H1 (cell line): ENCODE measurements at places on chromosomes 5 and 9.

DNA sequence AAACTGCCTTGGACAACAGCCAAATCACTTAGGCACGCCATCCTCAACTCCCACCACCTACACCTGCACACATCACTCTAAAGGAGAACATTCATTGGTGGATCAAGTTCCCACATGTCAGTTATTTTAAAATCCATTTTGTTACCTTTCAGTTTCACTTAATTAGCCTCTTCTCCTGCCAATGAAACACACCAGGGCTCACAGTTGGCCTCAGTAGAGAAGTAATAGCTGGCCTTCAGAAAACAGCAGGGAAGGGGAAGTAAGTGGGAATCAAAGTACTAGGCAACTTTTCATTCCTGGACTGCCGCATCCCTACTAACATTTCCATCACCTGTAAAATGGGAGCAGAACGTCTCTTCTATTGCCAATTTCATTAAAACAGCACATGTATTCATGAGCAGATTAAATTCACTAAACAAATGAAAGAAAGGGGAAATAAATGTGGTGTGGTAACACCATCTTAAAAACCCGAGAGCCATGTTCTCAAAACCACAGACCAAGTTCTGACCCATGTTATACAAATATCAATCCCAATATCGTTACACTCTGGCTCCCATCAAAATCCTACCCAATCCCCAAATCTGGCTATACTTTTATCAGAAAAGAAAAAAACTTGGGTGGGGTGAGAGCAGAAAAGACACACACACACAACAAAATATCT lies 1.7 kb downstream of the SIL1 start:
- H3K4me3 ChIP-seq, result no peak overlapping the region
- no peaks in the 10 kb centered on the region for H3K4me1 ChIP-seq
- DNase-seq, result no peak
- H3K36me3 ChIP-seq, result no peaks in the 10 kb centered on the region

DNA sequence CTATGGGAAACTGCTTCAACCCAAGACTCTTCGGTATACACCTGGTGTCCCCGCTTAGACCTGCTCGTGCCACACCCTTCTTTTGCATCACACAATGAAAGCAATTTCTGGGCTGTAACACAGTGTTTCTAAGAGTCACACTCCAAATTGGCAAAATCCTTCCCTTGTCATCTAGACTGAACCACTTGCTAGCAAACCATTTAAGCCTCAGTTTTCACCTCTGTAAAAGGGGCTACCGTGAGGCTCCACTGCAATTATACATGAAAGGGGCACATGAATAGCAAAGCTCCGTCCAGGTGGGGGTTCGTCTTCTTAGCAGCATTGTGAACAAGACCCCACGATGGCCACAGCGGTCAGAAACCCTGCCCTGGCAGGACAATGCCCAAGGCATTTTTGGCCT lies 166.8 kb downstream of the PAX5 start:
- DNase-seq, result no peak
- H3K27me3 ChIP-seq, result no peaks in the 10 kb centered on the region
- H3K4me3 ChIP-seq, result no peak overlapping the region
- no peak overlapping the region for H3K27ac ChIP-seq
- no peaks in the 10 kb centered on the region for H3K36me3 ChIP-seq

DNA sequence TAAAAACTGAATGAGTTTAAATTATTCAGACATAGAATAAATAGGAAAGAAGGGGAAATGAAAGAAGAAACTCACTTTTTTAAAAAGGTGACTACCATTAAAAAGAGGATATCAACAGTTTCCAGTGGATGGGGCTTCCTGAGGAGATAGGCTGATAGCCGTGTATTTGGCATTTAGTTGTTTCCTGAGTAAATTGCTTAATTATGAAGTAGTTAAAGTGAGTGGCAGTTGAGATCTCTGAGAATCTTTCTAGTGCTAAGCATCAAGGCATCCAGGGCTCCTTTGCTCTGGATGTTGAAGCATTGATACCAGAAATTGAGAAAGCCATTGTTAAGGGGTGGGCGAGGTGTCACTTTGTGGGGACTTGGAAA lies 2.7 kb downstream of the TNFAIP8 start:
- H3K36me3 ChIP-seq, result no peaks in the 10 kb centered on the region
- peaks cover 2% of the 10 kb centered on the region; the same call in 1 of the 2 replicates for H3K4me1 ChIP-seq
- no peaks in the 10 kb centered on the region for H3K27me3 ChIP-seq
- no peak for DNase-seq

DNA sequence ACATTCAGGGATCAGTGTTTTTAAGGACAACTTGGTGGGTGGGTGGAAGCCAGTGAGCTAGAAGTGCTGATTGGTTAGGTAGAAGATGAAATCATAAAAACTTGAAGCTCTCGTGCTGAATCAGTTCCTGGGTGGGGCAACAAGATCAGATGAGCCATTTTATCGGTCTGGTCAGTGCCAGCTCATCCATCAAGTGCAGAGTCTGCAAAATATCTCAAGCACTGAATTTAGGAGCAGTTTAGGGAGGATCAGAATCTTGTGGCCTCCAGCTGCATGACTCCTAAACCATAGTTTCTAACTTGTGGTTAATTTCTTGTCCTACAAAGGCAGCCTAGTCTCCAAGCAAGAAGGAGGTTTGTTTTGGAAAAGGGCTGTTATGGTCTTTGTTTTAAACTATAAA lies 166.4 kb downstream of the FAM170A start:
- H3K4me1 ChIP-seq, result no peaks in the 10 kb centered on the region
- no peak overlapping the region for H3K27ac ChIP-seq
- no peaks in the 10 kb centered on the region for H3K27me3 ChIP-seq
- no peak for DNase-seq
- no peak overlapping the region for H3K4me3 ChIP-seq

DNA sequence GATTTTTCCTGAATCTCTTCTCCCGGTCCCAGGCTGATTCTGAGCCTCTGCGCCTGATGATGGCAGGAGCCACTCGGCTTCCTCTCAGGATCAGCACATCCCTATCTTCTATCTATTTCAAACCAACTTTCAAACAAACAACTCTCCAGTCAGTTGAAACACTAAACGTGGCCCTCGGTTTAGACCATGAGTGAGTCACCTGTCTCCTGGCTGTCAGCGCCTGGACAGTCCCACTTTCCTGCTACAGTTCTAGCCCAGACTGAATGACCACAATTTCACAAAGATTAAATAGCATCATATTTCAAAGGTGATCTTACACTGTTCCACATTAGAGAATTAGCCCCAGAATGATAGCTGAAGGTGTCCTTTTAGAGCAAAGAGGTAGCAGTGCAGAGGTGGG lies 6.2 kb downstream of the SLC6A19 start:
- no peak for DNase-seq
- no peaks in the 10 kb centered on the region for H3K27me3 ChIP-seq
- H3K27ac ChIP-seq, result no peak overlapping the region
- H3K4me3 ChIP-seq, result no peak overlapping the region

- DNase-seq, result no peak
- no peak overlapping the region for H3K27ac ChIP-seq
- H3K27me3 ChIP-seq, result no peaks in the 10 kb centered on the region; the same call in none of the 2 replicates
- no peaks in the 10 kb centered on the region for H3K36me3 ChIP-seq
- no peak overlapping the region for H3K4me3 ChIP-seq
Observed at GRCh38 chr9:129504404-129504803, 116.5 kb downstream of the C9orf50 start.

GRCh38 chr5:153938191-153938842 lies 100.4 kb downstream of the FAM114A2 start:
- no peak overlapping the region for H3K27ac ChIP-seq
- H3K4me1 ChIP-seq, result 0 out of 2 replicates have a peak, but pooled peaks cover 2% of the 10 kb centered on the region
- H3K36me3 ChIP-seq, result no peaks in the 10 kb centered on the region
- DNase-seq, result no peak
- H3K27me3 ChIP-seq, result no peaks in the 10 kb centered on the region

DNA sequence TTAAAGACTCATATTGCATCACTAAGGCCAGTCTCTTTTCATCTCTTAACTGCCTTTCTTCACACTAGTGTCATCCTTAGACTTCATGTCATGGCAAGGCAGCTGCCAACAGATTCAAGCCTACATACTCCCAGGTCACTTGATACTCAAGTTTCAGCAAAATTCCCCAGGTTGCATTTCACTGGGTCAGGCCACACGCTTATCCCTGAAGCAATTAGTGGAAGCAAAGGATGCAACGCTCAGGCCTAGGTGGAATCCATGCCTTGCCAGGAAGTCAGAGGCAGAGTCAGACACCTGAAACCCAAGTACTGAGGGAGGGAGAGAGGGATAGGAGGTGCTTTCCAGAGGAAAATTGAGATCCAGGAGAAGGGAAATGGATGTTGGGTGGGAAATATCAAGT lies 28.9 kb downstream of the YIPF5 start:
- H3K4me1 ChIP-seq, result 0 out of 2 replicates have a peak, but pooled peaks cover 2% of the 10 kb centered on the region
- H3K27ac ChIP-seq, result no peak overlapping the region
- H3K36me3 ChIP-seq, result no peaks in the 10 kb centered on the region
- H3K27me3 ChIP-seq, result no peaks in the 10 kb centered on the region
- DNase-seq, result no peak
- no peak overlapping the region for H3K4me3 ChIP-seq

DNA sequence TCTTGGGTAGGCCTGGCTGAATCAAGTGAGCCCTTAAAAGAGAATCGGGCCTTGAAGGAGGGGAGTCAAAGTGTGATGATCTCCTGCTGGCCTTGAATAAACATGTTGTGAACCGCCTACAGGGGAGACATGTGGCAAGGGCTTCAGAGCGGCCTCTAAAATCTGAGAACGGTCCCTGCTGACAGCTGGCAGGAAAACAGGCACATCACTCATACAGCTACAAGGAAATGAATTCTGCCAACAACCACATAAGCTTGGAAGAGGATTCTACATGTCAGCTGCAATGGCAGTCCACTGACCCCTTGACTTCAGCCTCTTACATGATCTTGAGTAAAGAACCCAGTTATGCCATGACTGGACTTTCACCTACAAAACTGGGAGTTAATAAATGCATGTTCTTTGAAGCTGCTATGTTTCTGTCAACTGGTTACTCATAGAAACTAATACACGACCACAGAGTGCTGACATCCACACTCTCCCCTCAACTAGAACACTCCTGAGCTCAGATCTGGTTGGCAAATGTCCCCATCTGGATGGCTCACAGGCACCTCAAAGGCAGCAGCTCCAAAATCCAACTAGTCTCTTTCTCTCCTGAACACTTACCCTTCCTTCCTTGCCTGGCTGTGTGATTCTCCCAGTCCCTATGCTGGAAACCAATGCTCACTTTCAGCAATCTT lies 333.1 kb downstream of the ASTN2 start:
- peaks cover 11% of the 10 kb centered on the region; the same call in 1 of the 2 replicates for H3K4me1 ChIP-seq
- no peak for DNase-seq
- H3K27me3 ChIP-seq, result no peaks in the 10 kb centered on the region; the same call in 1 of the 2 replicates
- no peaks in the 10 kb centered on the region for H3K36me3 ChIP-seq
- H3K27ac ChIP-seq, result no peak overlapping the region

- DNase-seq, result peak; percentile 81
- peaks cover 89% of the 10 kb centered on the region for H3K27me3 ChIP-seq
- no peaks in the 10 kb centered on the region for H3K36me3 ChIP-seq
- H3K4me1 ChIP-seq, result peaks cover 47% of the 10 kb centered on the region
- H3K4me3 ChIP-seq, result peak overlapping the region; percentile 57
- no peak overlapping the region for H3K27ac ChIP-seq
Observed at GRCh38 chr5:123089914-123090660, 1.0 kb downstream of the PRDM6 start.

DNA sequence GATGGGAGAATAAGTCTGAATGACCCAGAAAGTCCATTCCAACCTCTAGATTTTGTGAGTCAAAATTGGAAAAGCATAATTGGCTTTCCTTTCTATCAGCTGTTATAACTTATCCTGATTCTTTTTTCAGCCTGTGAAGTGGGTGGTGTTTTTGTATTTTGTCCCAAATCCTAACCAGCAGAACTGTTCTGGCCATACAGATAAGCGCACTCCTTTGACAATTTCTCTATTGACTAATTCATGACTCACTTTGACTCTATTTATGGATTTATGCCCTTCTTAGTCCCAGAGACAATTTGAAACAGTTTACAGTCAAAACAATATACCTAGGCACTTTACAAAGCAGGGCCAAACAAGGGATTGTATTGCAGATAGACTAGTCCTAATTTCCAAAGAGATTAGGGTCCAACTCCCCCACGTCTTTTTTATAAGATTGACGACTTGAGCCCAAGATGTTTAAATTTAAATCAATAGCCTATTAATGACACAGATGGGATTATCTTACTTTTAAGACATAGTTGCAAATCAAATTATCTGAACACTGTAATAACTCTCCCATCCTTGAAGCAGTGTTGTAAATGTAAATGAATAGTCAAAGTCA lies 301.7 kb upstream of the SEMA6A start:
- H3K27me3 ChIP-seq, result no peaks in the 10 kb centered on the region
- H3K4me1 ChIP-seq, result no peaks in the 10 kb centered on the region
- DNase-seq, result no peak
- H3K4me3 ChIP-seq, result no peak overlapping the region
- H3K36me3 ChIP-seq, result no peaks in the 10 kb centered on the region

GRCh38 chr5:124021066-124021641 lies 509.2 kb downstream of the CSNK1G3 start:
- no peaks in the 10 kb centered on the region for H3K36me3 ChIP-seq
- no peak overlapping the region for H3K27ac ChIP-seq
- H3K27me3 ChIP-seq, result no peaks in the 10 kb centered on the region
- DNase-seq, result no peak

GRCh38 chr9:97803167-97804058 lies 49.6 kb upstream of the FOXE1 start:
- H3K36me3 ChIP-seq, result no peaks in the 10 kb centered on the region
- no peaks in the 10 kb centered on the region; the same call in 1 of the 2 replicates for H3K4me1 ChIP-seq
- H3K27me3 ChIP-seq, result peaks cover 8% of the 10 kb centered on the region; the same call in 1 of the 2 replicates
- DNase-seq, result no peak
- peak overlapping the region; percentile 47; the same call in 1 of the 2 replicates for H3K27ac ChIP-seq
- peak overlapping the region; percentile 47 for H3K4me3 ChIP-seq

GRCh38 chr5:104598285-104598684 lies 1035.7 kb upstream of the NUDT12 start:
- H3K4me1 ChIP-seq, result no peaks in the 10 kb centered on the region
- no peak overlapping the region for H3K4me3 ChIP-seq
- no peaks in the 10 kb centered on the region for H3K27me3 ChIP-seq
- DNase-seq, result no peak
- H3K27ac ChIP-seq, result no peak overlapping the region
- no peaks in the 10 kb centered on the region for H3K36me3 ChIP-seq

DNA sequence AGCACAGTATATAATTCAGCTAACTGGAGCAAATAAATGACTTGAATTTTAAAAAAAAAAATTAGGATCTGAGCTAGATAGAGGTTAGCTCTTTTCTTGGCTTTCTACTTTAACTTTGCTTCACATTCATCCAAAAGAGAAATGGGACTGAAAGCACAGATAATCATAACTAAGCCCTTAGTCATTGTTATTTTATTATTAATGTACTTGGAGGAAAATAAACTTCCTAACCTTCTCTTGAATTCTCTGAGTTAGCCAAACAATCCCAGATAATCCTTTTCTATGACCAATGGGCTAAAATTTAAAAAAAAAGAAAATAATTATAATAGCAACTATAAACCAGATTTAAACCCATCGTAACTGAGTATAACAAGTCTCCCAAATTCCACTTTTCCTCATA lies 57.6 kb upstream of the RASA1 start:
- no peaks in the 10 kb centered on the region for H3K27me3 ChIP-seq
- no peaks in the 10 kb centered on the region for H3K4me1 ChIP-seq
- H3K36me3 ChIP-seq, result no peaks in the 10 kb centered on the region
- no peak overlapping the region for H3K27ac ChIP-seq
